ENCODE measurements at places on chromosomes 16 and 17.

DNA sequence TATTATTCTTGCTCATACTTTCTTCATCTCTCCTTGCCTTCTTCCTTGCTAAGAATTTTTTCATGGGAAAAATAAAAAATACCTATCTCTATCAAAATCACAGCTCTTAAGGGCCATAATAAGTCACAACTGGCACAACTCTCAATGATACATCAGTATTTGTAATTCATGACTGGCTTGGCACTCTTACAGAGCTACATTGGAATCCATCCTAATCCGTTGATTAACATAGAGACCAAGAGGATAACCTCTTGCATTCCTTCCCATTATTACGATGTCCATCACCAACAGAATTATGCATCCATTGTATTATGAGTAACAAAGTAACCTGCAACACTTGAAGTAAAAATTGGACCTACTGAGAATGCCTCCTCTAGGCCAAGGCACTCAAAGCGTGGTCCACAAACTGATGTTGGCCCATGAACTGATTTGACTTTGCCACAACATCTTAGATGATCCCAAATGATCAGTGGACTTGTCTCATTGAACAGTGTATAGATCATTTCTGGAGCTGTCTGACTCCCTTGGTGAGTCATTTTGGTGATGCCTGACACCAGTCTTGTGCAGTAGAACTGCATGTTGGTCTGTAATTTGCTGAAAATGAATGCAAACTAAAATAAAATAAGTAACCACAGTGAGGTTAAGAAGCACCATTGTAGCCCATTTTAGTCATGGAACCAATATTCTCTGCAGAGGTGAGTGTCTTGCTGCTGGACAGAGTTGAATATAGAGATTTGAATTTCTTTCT lies 163.2 kb downstream of the AXIN2 start:
- no peak for DNase-seq

DNA sequence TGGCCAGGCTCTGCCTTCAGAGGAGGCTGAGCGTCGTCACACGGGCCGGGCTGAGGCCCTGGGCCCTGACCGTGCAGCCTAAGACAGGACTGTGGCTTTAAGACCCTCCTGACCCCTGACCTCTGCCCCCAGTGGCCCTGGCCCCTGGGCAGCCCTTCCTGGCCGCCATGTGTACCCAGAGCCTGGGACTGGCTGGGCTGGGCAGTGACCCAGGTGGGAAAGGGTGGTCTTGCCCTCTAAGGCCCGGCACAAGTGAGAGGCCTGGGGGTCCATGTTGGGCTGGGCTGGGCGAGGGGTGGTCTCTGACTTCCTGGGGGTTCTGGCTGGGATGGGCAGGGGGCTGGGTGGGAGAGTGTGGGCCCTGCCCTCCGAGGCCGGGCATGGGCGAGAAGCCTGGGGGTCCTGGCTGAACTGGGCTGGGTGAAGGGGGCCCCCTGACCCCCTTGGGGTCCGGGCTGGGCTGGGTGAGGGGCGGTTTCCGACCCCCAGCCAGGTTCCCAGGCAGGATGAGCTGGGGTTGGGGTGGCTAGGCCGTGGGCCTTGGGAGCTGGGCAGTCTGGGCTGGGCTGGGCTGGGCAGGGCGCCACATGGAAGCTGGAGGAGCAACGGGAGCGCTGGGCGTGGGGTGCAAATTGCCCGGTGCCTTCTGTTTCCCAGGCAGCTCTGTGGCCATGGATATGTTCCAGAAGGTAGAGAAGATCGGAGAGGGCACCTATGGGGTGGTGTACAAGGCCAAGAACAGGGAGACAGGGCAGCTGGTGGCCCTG lies at the start of gene CDK3:
Gene CDK3 (plus strand): TSS at position 101 of the 767 bp plus-strand sequence. CDS start 571 bp downstream, at position 672.
- DNase-seq: no peak

- no peak for DNase-seq
These were observed 33.8 kb downstream of the EPN2 start for GRCh38 chr17:19270704-19271611.

DNA sequence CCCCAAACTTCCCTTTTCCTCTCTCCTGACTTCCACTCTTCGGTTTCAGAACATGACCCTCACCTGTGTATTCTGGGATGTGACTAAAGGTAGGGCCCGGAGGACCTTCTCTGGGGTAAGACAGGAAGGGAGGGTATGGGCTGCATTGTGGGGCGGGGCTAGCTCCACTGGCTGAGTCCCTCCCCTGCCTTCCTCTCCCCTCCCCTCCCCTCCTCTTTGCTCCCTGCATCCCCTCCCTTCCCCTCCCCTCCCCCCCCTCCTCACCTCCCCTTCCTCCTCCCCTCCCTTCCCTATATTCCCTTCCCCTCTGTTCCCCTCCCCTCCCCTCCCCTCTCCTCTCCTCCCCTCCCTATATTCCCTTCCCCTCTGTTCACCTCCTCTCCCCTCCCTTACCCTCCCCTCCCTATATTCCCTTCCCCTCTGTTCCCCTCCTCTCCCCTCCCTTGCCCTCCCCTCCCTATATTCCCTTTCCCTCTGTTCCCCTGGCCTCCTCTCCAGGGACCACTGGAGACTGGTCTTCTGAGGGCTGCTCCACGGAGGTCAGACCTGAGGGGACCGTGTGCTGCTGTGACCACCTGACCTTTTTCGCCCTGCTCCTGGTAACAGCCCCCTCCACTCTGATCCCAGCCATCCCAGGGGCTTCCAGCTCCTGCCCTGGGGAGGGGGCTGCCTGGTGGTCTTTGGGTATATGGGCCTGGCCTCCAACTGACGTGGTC lies 11.8 kb downstream of the ADGRG3 start:
- no peak for DNase-seq

DNA sequence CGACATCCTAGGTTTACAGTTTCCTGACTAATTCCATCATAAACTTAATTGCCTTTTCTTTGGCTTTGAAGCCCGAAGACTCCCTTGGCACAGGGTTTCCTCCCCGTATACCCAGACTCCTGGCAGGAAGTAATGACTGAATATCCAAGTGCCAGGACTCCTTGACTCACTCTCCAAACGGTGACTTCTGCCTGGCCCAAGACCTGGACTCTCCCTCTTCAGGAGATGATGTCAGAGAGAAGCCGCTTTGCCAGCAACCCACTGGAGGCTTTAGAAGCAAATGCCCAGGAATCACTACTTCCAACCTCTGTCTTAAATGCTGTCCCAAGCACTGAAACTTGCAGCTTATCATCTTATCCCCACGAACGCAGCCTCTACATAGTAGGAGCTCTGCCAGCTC lies 146.5 kb downstream of the RGS9 start:
- no peak for DNase-seq

GRCh38 chr17:6024576-6024975 lies 45.6 kb upstream of the WSCD1 start:
- DNase-seq: no peak

- peak; percentile 87 for DNase-seq
These were observed 3.8 kb upstream of the TAC4 start for GRCh38 chr17:49851387-49852291.

DNA sequence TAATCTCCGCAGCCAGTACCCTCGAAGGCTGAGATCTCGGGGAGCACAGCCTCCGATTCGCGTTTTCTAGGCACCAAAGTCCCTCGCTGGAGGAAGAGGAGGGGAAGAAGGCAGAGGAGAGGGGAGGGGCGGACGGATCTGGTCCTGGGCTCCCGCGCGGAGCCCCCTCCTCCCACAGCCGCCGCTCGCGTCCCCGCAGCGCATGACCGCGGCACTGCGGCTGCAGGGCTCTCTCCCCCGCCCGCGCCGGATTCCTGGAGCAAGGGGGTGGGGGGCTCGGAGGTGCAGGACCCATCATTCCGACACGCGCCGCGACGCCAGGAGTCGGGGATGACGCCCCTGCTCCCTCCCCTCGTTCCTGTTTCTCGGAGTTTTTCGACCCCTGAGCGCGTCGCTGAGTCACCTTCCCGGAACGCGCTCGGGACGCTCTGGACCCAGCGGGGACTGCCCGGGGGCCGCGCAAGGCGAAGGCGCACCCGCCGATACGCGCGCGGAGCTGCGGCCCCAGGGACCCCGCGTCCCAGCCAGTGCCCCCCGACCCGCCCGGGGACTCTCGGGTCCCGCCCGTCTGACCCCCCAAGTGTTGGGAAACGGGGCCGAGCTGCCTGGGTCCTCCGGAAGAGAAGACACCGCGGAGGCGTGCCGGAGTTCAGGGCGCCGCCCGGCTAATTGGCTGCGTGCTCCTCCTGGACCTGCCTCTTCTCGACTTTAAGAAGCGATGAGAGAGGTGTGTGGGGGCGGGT lies 1.4 kb upstream of the SPHK1 start:
- no peak for DNase-seq
